ENCODE measurements at places on chromosomes 3 and 15. TPM values are rescaled to one million over a fixed set of nuclear protein-coding genes. Genes with fewer than 3 reads are reported as not detected.

The CDCP1 gene
- total RNA-seq = 37.5 TPM

The VILL gene
- 2.5 TPM for total RNA-seq

The STRA6 gene
- total RNA-seq = 2.5 TPM

The GRIP2 gene
- 1.1 TPM for total RNA-seq

The IQCF5 gene
- not detected for total RNA-seq

The DAPK2 gene
- total RNA-seq = 3.9 TPM

The TF gene
- total RNA-seq = not detected

The OR5K2 gene
- not detected for total RNA-seq

The DNAH12 gene
- 0.28 TPM for total RNA-seq

The AHSG gene
- not detected for total RNA-seq

The TMEM266 gene
- total RNA-seq = not detected

The GHSR gene
- not detected for total RNA-seq

The SKOR1 gene
- under 0.01 TPM for total RNA-seq

The PLSCR2 gene
- total RNA-seq = not detected

The CASR gene
- not detected for total RNA-seq

The EPHA3 gene
- total RNA-seq = 10.1 TPM

The ARGFX gene
- total RNA-seq = not detected

The FBXW12 gene
- total RNA-seq = 0.28 TPM

The SLC35A5 gene
- 27.4 TPM for total RNA-seq

The AGTR1 gene
- total RNA-seq = 2.3 TPM

The PLCD1 gene
- 29.0 TPM for total RNA-seq

The IRAK2 gene
- total RNA-seq = 8.1 TPM

The IGSF11 gene
- total RNA-seq = 0.56 TPM

The KLF15 gene
- total RNA-seq = 0.38 TPM

The COL6A5 gene
- total RNA-seq = not detected

The PLXNA1 gene
- 40.6 TPM for total RNA-seq

The SENP5 gene
- 56.7 TPM for total RNA-seq

The INKA1 gene
- 4.6 TPM for total RNA-seq

The IL5RA gene
- not detected for total RNA-seq

The SYNM gene
- total RNA-seq = 6.1 TPM

The CA12 gene
- 195 TPM for total RNA-seq

The TIGIT gene
- under 0.01 TPM for total RNA-seq

The C3orf20 gene
- total RNA-seq = under 0.01 TPM

The WDR49 gene
- total RNA-seq = under 0.01 TPM

The CFAP100 gene
- not detected for total RNA-seq

The IFT57 gene
- total RNA-seq = 44.3 TPM

The PIERCE2 gene
- 2.1 TPM for total RNA-seq

The TMEM45A gene
- total RNA-seq = 74.8 TPM

The MFN1 gene
- total RNA-seq = 54.1 TPM

The RLBP1 gene
- total RNA-seq = not detected

The SLC24A5 gene
- total RNA-seq = not detected

The FAM81A gene
- total RNA-seq = 0.28 TPM

The RHOV gene
- not detected for total RNA-seq

The SAMD7 gene
- not detected for total RNA-seq

The ARL14 gene
- total RNA-seq = not detected

The USP13 gene
- total RNA-seq = 17.4 TPM

The GOLGA6D gene
- total RNA-seq = not detected

The MELTF gene
- 24.2 TPM for total RNA-seq

The ZNF280D gene
- total RNA-seq = 18.8 TPM

The CMTM7 gene
- total RNA-seq = 7.6 TPM

The KLHL25 gene
- 5.6 TPM for total RNA-seq

The PARP9 gene
- total RNA-seq = 15.7 TPM

The GOLGA8J gene
- total RNA-seq = 0.28 TPM
